ENCODE measurements at places on chromosomes 3 and 15. TPM values are rescaled to one million over a fixed set of nuclear protein-coding genes. Genes with fewer than 3 reads are reported as not detected.

SECISBP2L gene
- 42.3 TPM for total RNA-seq

TBC1D23 gene
- 64.4 TPM for total RNA-seq

SLC28A2 gene
- total RNA-seq: not detected

CCR2 gene
- not detected for total RNA-seq

PRKAR2A gene
- 43.6 TPM for total RNA-seq

ANKDD1A gene
- total RNA-seq: 3.8 TPM

- no peak overlapping the region for H3K27ac ChIP-seq
- no peak for DNase-seq
- no peaks in the 10 kb centered on the region for H3K4me1 ChIP-seq
- no peak overlapping the region for H3K4me3 ChIP-seq
- no peaks in the 10 kb centered on the region for H3K27me3 ChIP-seq
Observed at GRCh38 chr3:136109499-136109898, 86.6 kb downstream of the MSL2 start.

DNA sequence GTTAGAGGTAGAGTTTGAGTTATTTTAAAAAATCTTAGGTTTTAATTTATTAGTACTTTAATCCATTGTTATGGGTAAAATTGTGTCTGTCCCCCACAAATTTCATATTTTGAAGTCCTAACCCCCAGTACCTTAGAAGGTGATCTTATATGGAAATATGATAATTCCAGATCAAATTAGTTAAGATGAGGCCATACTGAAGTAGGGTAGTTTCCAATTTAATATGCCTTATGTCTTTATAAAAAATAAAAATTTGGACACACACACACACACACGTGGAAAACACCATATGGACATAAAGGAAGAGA is 18.6 kb upstream of the ADGRG7 start:
- no peak overlapping the region for H3K4me3 ChIP-seq
- H3K36me3 ChIP-seq: no peaks in the 10 kb centered on the region
- DNase-seq: no peak
- peaks cover 4% of the 10 kb centered on the region for H3K4me1 ChIP-seq
- H3K27me3 ChIP-seq: no peaks in the 10 kb centered on the region

DNA sequence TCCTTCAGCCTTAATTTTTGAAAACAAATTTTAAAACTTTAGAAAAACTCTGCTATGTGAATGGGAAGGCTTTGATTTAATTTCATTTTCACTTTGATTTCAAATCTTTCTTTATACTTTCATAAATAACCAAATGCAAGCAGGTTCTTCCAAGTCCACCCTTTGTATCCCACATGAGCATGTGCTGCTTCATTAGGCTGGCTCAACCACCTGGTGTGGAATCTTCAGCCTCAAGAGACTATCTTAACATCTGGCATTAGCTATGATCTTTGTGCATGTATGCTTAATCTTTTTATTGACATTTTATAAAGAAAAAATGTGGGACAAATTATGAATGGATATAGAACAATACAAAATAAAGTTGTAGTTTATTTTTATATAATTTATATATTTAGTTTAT is 81.8 kb upstream of the MLF1 start:
- H3K27me3 ChIP-seq: no peaks in the 10 kb centered on the region
- no peak for DNase-seq
- no peak overlapping the region for H3K27ac ChIP-seq
- no peak overlapping the region for H3K4me3 ChIP-seq
- H3K4me1 ChIP-seq: no peaks in the 10 kb centered on the region
- H3K36me3 ChIP-seq: no peaks in the 10 kb centered on the region

DNA sequence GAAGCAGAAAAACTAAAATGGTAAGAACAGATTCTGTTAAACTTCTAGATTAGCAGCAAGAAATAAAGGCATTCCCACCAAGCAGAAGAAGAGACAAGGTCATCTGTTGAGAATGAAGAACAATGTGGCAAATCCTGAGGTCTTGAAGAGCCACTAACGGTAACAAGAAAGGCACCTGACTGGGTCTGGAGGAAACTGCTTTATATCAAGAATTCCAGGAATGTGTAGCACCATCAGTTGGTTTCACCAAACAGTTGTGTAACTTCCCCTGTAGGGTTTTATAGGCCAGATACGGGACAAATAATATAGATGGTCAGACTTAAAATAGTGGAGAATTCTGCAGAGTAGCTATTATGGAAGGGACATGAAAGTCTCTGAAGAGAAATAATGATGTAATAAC is 57.3 kb downstream of the ACAP2 start:
- no peak overlapping the region for H3K27ac ChIP-seq
- no peaks in the 10 kb centered on the region for H3K4me1 ChIP-seq
- H3K27me3 ChIP-seq: no peaks in the 10 kb centered on the region
- DNase-seq: no peak
- H3K4me3 ChIP-seq: no peak overlapping the region

DNA sequence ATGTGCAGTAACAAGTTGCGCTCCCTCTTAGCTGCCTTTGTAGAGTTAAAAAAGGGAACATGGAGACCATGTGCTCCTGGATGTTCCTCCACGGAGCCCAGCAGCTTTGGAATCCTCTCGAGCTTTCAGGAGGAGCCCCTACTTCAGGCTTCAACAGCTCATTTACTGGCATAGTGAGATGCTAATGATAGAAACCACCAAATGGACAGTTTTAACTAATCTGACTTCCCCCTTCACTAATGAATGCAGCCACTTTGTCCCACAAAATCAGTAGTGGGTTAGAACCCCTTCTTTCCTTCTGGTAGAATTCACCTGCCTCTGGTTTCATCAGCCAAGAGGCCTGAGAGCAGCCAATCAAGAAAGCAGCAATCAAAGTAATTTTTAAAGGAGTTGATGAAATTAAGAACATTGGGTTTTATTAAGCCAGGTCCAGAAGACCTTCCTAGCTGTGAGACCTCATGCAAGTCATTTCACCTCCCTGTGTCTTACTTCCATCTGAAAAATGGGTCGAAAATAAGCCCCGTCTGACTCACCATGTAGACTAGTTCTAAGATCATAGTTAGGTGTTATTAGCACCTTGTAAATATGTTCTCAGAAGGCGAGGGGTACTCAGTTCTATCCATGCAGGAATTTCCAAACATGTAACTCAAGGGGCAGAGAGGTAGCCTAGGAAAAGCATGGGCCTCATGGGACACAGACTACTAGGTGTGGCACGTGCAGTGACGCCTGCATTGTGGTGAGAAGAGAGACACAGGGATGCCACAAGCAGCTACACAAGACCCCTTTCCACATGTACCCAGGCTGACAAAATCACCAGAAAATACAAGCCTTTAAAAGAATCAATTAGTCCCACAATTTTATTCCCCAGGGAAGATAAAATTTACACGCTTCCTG is 179.7 kb upstream of the LPP start:
- DNase-seq: no peak
- H3K27ac ChIP-seq: no peak overlapping the region
- H3K27me3 ChIP-seq: no peaks in the 10 kb centered on the region
- no peak overlapping the region for H3K4me3 ChIP-seq
- H3K4me1 ChIP-seq: peaks cover 8% of the 10 kb centered on the region

- DNase-seq: no peak
- peaks cover 16% of the 10 kb centered on the region for H3K4me1 ChIP-seq
- H3K4me3 ChIP-seq: no peak overlapping the region
- H3K36me3 ChIP-seq: peaks cover 23% of the 10 kb centered on the region
- no peak overlapping the region for H3K27ac ChIP-seq
Observed at GRCh38 chr3:39103324-39103693, 4.1 kb downstream of the GORASP1 start.

- H3K36me3 ChIP-seq: no peaks in the 10 kb centered on the region
- H3K4me3 ChIP-seq: no peak overlapping the region
- H3K27me3 ChIP-seq: peaks cover 44% of the 10 kb centered on the region
- H3K27ac ChIP-seq: no peak overlapping the region
- no peaks in the 10 kb centered on the region for H3K4me1 ChIP-seq
Observed at GRCh38 chr3:45870099-45870498, 16.2 kb upstream of the CCR9 start.

- peak; percentile 56 for DNase-seq
- H3K4me3 ChIP-seq: no peak overlapping the region
- H3K4me1 ChIP-seq: peaks cover 25% of the 10 kb centered on the region
- no peaks in the 10 kb centered on the region for H3K36me3 ChIP-seq
- H3K27me3 ChIP-seq: no peaks in the 10 kb centered on the region
Observed at GRCh38 chr15:59369597-59369996, 3.1 kb downstream of the MYO1E start.

GRCh38 chr15:89379818-89380217 is 45.2 kb upstream of the POLG start:
- DNase-seq: no peak
- H3K4me3 ChIP-seq: no peak overlapping the region
- no peaks in the 10 kb centered on the region for H3K4me1 ChIP-seq
- peaks cover 99% of the 10 kb centered on the region for H3K27me3 ChIP-seq

- no peak overlapping the region for H3K4me3 ChIP-seq
- H3K4me1 ChIP-seq: no peaks in the 10 kb centered on the region
- H3K36me3 ChIP-seq: no peaks in the 10 kb centered on the region
Observed at GRCh38 chr3:52330194-52330805, 14.2 kb downstream of the DNAH1 start.

GRCh38 chr3:168952551-168952950 is 711.0 kb downstream of the MECOM start:
- no peaks in the 10 kb centered on the region for H3K27me3 ChIP-seq
- H3K27ac ChIP-seq: no peak overlapping the region
- DNase-seq: no peak
- no peak overlapping the region for H3K4me3 ChIP-seq

GRCh38 chr3:156983559-156983958 is 157.4 kb downstream of the LEKR1 start:
- H3K4me1 ChIP-seq: no peaks in the 10 kb centered on the region
- no peaks in the 10 kb centered on the region for H3K27me3 ChIP-seq
- H3K27ac ChIP-seq: no peak overlapping the region
- no peaks in the 10 kb centered on the region for H3K36me3 ChIP-seq
- H3K4me3 ChIP-seq: no peak overlapping the region
- DNase-seq: no peak

- H3K36me3 ChIP-seq: no peaks in the 10 kb centered on the region
- H3K27ac ChIP-seq: no peak overlapping the region
- DNase-seq: no peak
Observed at GRCh38 chr3:53083949-53084309, 38.1 kb upstream of the SFMBT1 start.

- no peaks in the 10 kb centered on the region for H3K36me3 ChIP-seq
- no peak for DNase-seq
- H3K27me3 ChIP-seq: peaks cover 2% of the 10 kb centered on the region
Observed at GRCh38 chr3:137062250-137062649, 104.5 kb downstream of the IL20RB start.

DNA sequence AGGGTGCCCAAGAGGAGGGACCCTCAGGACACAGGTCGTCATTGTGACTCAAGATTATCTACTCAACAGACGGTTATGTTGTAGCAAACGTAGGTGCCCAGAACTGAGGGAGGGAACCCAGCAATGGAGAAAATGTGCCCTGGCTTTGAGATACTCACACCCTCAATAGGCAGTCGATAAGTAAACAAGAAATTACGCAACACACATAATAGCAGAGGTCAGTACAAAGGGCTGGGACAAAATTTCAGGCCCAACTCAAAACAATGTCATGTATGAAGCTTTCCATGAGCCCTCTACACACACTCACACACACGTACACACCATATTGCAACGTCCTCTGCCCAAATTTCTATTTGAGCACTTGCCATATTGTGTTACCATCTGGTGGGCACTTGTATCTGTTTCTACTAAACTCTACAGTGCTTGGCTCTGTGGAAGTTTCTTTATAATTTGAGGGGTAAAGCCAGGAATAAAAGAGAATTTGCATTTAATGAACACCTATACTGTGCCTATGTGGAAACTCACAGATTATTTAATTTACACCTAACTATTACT is 114.6 kb upstream of the TRIM42 start:
- H3K4me1 ChIP-seq: no peaks in the 10 kb centered on the region
- H3K36me3 ChIP-seq: no peaks in the 10 kb centered on the region
- DNase-seq: no peak
- peaks cover 5% of the 10 kb centered on the region for H3K27me3 ChIP-seq
- H3K4me3 ChIP-seq: no peak overlapping the region

All from osteoblast (primary cell).